NCI-H1105 treated with DMSO at 0.1 percent for 48 hours (cell line): ENCODE measurements at places on chromosomes 1 and 21.

DNA sequence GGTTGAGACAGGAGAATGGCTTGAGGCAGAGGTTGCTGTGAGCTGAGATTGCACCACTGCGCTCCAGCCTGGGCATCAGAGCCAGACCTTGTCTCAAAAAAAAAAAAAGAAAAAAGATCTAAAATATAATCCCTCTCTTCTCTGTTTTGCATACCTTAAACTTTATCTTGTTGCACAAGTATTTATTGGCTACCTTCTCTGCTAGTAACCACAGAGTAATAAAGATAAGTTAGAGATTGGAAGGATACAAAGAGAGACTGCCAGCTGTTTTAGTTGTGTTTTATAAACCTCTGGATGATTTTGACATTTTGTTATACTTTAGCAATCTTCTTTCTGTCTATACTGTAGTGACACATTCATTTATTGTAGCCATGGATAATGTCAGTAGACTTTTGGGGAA, 27.7 kb downstream of the AGO3 start:
- DNase-seq = no peak

GRCh38 chr1:167711797-167712196, 10.0 kb upstream of the MPZL1 start:
- DNase-seq = no peak

- no peak for DNase-seq
Measured at GRCh38 chr1:37237948-37238347, 203.6 kb upstream of the GRIK3 start.

DNA sequence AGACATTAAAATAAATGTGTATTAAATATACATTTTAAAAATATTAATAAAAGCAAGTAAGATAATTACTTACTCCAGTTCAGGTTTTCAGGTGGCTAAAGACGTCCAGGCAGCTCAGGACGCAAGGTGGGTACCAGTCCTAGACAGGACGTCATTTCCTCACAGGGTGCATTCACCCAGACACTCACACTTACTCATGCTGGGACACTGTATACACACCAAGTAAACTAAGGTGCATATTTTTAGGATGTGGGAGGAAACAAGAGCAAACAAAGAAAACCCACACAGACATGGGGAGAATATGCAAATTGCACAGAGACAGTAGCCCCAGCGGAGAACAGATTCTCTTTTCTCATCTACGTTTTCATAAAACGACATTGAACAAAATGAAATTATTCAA, 457.9 kb downstream of the BRINP3 start:
- DNase-seq = no peak

DNA sequence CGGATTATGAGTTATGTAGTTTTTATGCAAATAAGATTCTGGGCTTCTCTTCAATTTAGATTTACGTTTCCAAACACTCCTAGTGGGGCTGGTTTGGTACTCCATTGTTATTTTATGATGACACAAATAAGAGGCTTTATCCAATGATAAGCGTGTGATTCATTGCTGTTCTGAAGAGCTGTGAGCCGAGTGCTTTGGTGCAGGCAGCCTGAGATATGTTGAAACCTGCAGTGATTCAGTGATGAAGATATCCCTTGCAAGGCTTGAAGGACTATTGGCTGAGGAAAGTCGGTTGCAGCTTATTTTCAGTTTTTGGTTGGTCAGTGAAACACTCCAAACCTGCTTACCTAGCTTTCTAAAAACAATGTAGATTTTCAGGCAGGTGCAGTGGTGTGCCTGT, 112.2 kb downstream of the RYR2 start:
- no peak for DNase-seq

DNA sequence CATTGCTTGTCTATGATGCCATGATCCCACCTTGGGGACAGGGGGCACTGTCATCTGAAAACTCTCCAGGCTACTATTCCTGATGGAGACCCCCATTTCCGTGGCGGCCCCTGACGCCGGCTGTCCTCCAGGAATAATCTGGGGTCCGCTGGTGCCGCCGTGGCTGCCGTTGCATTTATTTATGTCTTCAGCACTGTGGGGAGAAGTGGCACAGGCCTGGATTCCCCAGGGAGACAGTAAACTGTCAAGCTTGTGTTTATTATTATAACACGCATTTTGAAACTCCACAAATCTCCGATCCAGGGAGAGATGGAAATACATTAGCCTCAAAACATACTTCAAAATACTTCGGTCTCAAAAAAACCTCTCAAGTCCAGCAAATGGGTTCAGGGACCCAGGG, 126.9 kb upstream of the C1orf174 start:
- DNase-seq = no peak

- DNase-seq = no peak
Measured at GRCh38 chr1:211701733-211702132, 26.3 kb upstream of the NEK2 start.

GRCh38 chr1:4178501-4179113, 278.5 kb upstream of the C1orf174 start:
- no peak for DNase-seq

- DNase-seq = no peak
Measured at GRCh38 chr1:118921994-118922393, 66.1 kb downstream of the TBX15 start.

GRCh38 chr1:37265786-37266667, 208.4 kb upstream of the ZC3H12A start:
- no peak for DNase-seq

GRCh38 chr1:64882574-64883255, 83.6 kb downstream of the JAK1 start:
- DNase-seq = no peak

- DNase-seq = no peak
Measured at GRCh38 chr21:20949884-20950283, 48.3 kb upstream of the NCAM2 start.

DNA sequence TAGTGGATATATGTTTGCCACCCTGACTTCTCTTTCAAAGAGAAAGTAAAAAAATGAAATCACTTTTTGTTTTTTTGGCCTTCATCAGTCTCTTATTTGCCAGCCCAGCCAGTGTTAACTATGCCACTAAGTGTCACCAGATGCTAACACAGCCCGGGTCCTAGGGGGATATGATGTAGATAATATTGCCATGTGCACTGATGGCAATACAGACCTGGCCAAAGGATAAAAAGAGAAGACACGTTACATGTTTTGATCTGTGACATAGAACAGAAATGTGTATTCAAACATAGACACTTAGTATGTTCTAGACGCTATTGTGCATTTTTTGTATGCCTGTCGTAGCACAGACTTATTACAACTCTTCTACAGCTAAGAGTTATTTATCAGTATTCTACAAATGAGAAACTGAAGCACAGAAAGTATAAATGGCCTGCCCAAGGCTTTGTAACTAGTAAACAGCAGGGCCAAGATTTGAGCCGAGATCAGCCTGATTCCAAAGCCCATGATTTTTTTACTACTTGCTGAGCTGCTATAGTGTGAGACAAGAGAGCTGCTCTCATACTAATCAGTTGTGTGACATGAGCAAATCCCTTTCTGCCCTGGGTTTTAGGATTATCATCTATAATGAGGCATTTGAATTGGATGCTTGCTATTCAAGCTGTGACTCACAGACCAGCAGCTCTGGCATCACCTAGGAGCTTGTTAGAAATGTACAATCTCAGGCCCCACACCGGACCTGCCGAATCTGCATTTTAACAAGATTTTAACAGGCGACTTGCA, 6.3 kb downstream of the LRRC53 start:
- DNase-seq = no peak

- DNase-seq = peak; percentile 55
Measured at GRCh38 chr1:155134880-155135414, 705 bp upstream of the SLC50A1 start.

- no peak for DNase-seq
Measured at GRCh38 chr1:162910161-162910560, 49.2 kb upstream of the CCDC190 start.

GRCh38 chr1:153962088-153963029, 978 bp downstream of the SLC39A1 start:
- DNase-seq = no peak

- no peak for DNase-seq
Measured at GRCh38 chr1:52239708-52240001, 97.8 kb downstream of the ZFYVE9 start.

DNA sequence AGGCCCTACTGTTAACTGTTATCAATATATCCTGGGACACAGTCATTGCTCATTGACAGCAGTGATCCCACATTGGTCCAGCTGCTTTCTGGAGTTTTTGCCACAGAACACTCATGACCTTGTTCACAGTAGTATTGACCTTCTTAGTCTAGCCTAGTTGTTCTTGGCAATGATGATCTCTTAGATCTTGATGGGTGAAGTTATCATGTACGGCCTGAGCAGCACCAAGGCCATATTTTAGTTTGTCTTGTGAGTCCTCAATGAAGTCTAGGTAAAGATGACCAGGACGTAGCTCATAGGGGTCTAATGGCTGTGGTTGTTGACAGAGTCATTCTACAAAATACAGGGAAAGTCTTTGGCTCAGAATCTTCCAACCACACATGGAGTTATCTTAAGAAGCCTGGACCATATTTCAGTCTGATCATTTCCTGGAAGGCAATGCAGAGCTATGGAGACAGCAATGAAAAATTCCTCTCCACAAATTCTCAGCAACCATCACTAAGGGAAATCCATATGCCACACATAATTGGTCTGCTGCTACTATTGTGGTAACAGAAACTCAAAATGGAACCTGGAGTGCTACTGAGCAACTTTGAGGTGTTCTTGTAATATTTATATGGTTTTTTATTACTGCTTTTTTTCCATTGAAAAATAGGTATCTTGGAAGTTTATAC, 279.6 kb downstream of the GRIK1 start:
- no peak for DNase-seq

DNA sequence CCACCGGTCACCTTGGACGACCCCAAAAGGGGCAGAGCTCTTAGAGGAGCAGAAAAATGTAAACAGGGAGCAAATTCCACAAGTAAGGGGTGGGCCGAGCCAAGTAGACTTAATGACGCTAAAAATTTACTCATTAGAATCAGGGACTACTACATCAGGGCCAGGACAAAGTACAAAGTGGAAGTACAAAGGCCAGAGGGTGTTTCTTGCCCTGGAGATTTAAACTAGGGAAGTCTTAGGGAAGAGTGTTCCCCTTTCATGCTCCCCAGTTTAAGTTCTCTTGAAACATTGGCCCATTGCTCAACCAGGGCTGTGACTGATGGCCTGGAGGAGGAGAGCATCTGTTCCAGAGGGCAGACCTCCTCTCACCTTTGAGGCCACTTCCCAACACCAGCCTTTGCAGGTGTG, 48.6 kb downstream of the BACH1 start:
- no peak for DNase-seq

- no peak for DNase-seq
Measured at GRCh38 chr1:10380594-10381275, 18.1 kb upstream of the PGD start.

DNA sequence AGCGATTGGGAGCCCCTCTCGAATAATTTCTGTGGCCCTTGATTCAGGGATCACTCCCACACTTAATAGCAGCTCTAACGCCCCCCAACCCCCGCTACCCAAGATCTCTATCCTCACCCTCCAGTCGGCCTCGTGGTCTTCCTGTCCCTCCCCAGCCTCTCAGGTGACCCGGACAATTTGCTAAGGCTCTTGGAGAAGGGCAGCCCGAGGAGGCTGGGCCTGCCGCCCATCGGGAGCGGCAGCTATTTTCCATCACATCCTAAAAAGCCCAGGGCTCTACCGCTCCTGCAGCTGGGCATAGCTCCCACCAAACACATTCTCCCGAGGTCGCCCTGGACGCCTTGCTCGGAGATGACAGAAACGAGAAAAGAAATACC, 12.0 kb upstream of the PHLDA3 start:
- DNase-seq = no peak

DNA sequence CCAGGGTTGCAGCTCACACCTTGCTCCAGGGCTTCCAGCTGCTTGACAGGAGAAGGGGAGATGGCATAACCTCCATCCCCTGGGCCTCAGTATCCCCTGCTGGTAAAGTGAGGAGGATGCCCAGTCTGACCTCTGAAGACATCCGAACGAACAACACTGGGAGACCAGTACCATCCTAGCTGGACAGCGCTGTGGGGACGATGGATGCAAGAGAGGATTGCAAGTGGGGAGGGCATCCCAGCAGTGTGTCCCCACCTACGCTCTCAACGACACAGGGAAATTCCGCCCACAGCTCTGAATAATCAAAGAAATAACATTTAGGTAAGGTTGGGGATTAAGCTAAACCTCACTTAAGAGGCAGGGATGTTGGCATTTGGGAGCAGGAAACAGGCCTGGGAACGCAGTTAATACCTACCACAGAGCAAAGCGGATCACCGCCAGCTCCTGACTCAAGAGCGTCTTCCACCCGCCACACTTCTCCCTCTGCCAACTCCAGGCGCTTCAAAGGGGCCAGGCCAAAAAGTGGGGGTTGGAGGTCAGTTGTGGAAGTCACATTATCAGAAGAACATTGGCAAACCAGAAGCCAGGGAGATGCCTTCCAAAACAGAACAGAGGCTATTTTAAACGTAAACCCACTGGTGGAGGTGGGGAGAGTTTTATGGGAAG, 47.6 kb downstream of the SSBP3 start:
- no peak for DNase-seq

DNA sequence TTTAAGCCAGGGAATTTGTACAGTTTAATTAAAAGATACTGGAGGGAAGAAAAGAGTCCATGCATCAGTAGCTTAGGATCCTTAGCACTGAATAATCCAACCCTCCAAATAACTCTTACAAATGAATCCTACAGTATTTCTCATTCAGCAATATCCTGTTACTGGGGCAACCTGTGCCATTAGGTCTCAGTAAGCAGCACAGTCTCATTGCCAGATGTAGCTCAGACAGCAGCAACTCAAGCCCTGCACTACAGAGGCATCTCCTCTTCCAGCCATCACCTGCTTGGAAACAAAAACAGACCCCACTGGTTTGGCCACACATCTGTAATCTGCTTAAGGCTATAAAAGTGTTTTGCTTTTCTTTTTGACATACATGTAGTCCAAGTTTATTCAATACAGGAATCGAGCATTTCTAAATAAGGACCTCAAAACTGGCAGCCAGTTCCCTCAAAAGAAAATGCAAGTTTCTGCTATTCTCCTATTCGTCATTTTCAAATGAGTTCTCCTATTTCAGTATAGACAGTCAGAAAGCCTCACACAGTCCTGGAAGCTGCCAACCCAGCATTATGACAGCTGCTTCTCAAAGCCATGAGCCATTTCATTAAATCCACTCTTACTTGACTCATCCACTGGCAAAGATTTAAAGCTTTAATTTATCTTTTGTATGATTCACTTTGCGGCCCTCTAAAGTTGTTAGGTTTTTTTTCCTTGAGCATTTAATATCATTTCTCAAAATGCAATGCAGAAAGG, 129.0 kb downstream of the APP start:
- peak; percentile 3 for DNase-seq

DNA sequence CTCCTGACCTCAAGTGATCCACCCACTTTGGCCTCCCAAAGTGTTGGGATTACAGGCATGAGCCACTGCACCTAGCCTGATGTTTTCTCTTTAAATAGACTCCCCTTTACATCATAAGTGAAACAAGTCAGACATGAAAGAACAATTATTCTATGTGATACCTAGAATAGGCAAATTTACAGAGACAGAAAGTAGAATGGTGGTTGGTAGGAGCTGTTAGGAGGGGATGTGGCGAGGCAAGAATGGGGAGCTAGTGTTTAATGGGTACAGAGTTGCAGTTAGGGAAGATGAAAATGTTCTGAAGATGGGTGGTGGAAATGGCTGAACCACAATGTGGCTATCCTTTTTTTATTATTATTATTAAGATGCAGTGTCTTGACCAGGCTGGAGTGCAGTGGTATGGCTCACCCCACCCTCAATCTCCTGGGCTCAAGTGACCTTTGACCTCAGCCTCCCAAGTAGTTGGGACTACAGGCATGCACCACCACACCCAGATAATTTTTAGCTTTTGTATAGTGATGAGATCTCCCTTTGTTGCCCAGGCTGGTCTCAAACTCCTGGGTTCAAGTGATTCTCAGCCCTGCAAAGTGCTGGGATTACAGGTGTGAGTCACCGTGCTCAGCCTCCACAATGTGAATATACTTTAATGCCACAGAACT, 28.4 kb downstream of the ELF3 start:
- DNase-seq = no peak

- no peak for DNase-seq
Measured at GRCh38 chr1:30042438-30043147, 680.8 kb downstream of the MATN1 start.
